ENCODE measurements at places on chromosomes 1 and 21.

DNA sequence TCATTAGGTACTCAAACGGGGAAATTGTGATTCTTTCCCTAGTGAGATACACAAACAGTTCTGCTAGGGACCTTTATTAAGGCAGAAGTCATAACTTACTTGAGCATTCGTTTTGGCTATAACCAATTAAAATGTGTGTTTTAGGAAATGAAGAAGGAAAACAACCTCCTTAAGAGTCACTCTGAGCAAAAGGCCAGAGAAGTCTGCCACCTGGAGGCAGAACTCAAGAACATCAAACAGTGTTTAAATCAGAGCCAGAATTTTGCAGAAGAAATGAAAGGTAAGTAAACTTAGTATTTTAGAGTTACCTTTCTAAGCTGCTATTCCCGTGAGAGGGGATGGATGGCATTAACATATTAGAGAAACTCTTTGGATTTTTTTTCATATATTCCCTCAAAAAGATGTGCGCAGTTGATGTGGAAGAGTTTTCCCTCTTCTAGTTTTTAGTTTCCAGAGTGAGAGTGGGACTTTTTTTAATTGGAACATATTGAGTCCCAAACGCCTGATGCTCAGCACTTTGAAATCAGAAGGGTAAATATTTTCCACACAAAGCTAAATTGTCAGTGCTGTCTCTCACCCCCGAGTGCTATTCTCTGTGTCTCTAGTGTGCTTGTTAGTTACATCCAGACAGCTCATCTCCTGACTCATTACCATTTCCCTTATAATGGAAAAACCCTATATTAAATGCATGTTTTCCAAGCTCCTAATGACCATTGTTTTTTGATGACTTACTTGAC, 34.9 kb downstream of the CENPF start:
- DNase-seq = no peak

GRCh38 chr1:19582318-19582717, 61.8 kb upstream of the NBL1 start:
- peak; percentile 72 for DNase-seq

DNA sequence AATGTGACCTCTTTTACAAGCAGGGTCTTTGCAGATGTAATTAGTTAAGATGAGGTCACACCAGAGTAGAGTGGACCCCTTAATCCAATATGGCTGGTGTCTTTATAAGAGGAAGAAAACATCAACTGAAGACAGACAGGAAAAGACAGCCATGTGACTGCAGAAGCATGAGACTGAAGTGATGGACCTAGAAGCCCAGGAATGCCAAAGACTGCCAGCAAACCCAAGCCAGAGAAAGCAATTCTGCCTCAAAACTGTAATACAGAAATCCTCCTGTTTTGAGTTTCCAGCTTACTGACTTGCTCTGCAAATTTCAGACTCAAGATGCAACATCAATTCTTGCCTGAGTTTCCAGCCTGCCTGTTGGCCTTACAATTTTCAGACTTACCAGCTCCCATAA, 17.3 kb downstream of the ENAH start:
- DNase-seq = no peak

- no peak for DNase-seq
Observed at GRCh38 chr1:60402816-60403215, 329.2 kb upstream of the C1orf87 start.

DNA sequence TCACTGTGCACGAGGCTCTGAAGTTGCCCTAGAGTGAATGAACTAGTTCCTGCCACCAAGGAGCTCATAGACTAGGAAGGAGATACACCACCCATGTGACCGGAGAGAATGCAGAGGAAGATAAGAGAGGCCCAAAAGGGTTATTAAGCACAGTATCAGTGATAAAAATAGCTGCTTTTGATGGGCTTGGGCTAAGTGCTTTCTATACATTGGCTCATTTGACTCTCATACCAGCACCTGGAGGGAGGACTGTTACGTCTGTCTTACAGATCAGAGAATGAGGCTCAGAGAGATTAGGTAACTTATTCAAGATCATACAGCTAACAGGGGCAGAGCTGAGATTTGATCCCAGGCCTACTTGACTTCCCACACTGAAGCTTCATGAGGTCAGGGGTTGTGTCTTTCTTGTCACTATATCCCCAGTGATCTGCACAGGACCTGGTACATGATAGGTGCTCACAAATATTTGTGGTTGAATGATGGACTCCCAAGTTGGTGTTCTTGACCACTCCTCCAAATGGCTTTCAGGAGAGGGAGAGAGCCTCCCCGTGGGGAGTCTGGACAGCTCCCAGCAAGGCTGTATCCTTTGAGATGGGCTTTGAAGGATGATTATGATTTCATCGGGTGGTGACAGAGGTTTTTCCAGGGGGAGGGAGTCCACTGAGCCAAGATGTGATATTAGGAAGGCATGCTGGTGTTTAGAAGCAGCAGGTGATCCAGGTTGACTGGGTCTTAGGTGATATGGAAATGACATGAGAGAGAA, 14.4 kb downstream of the PPFIA4 start:
- DNase-seq = no peak

- DNase-seq = no peak
Observed at GRCh38 chr1:115814685-115815398, 26.1 kb downstream of the NHLH2 start.

DNA sequence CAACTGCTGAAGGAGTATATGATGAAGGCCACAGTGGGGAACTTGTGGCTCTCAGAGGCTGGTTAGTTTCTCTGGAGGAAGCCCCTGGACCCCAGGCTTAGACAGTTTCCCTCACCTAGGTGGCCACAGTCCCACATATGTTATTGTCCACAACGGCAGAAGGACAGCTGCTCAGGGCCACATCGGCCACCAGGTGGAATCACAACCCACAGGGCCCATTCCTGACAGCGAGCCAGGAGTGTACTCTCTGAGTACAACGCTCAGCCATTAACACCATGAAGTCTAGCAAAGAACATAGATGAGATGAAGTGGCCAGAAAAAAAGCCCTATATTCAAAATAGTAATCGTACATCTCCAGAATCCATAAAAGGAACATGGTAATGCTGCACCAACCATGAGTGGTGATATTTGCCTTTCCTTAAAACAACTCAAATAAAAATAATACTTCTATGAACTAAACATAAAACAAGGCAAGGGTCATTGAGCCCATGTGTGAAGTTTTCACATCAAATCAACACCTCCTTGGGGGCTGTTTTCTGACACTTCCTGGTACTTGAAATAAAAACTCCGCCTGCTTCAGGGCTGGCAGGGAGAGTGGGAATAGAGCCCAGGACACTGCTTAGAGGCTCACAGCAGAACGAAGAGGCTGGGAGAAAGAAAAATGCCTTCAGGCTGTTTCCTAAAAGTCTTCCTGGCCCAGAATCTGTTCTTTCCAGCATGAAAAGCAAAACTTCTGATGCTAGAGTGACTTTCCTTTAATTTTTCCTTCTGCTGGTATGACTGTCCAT, 383.3 kb downstream of the HHAT start:
- DNase-seq = no peak

GRCh38 chr1:6603238-6603914, 707 bp upstream of the KLHL21 start:
- no peak for DNase-seq

DNA sequence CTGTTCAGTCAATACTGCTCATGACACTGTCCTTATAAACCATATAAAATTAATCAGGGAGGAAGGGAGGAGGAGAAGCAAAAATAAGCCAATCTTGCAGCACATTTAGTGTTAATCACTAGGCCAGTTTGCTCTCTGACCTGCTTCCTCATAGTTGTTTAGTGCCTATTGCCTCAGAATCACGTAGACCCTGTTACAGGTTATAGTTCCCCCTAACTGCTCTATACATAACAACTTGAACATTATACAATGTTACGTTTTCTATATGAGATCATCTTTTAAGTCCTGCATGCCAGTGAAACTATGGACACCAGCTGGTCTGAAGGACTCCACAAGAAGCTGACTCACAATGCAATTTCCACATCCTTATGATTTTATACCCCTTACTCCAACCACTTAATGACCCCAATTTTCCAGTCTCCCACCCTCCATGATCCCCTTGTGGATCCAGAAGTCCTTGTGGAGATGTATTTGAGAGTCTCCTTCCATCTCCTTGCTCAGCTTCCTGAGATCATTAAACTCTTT, 34.9 kb upstream of the TACSTD2 start:
- DNase-seq = no peak

- DNase-seq = no peak
Observed at GRCh38 chr1:95222629-95223028, 11.4 kb upstream of the RWDD3 start.

GRCh38 chr1:161305867-161306519, 3.8 kb downstream of the MPZ start:
- DNase-seq = peak; percentile 58

DNA sequence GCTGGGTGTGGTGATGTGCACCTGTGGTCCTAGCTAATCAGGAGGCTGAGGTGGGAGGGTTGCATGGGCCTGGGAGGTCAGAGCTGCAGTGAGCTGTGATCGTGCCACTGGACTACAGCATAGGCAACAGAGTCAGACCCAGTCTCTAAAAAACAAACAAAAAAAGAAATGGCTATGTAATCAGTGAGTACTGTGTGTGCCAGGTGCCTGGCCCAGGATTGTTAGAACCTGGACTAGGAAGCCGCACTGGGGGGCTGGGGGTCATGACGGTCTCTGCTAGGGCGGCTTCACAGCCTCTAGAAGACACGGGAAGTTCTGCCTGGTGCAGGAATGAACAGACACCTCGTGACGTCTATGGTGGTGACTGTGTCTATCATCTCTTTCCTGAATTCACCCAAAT, 8.5 kb downstream of the TMEM9 start:
- DNase-seq = no peak
